Activated T-cell treated with anti-CD3 and anti-CD28 coated beads, Interleukin-2, amount 50 U/mL, for 24 hours (primary cell): ENCODE measurements at places on chromosomes 3 and 15.

DNA sequence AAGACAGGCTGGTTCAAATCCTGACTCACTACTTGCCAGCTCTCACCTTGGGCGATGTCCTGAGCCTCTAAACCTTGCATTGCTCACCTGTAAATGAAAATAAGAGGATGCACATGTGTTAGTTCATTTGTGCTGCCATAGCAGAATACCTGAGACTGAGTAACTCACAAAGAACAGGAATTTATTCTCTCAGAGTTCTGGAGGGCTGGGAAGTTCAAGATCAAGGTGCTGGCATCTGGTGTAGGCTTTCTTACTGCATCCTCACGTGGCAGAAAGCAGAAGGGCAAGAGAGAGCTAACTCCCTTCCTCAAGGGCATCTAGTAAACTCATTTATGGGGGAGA is 222.7 kb downstream of the MTHFS start:
- no peak for DNase-seq

DNA sequence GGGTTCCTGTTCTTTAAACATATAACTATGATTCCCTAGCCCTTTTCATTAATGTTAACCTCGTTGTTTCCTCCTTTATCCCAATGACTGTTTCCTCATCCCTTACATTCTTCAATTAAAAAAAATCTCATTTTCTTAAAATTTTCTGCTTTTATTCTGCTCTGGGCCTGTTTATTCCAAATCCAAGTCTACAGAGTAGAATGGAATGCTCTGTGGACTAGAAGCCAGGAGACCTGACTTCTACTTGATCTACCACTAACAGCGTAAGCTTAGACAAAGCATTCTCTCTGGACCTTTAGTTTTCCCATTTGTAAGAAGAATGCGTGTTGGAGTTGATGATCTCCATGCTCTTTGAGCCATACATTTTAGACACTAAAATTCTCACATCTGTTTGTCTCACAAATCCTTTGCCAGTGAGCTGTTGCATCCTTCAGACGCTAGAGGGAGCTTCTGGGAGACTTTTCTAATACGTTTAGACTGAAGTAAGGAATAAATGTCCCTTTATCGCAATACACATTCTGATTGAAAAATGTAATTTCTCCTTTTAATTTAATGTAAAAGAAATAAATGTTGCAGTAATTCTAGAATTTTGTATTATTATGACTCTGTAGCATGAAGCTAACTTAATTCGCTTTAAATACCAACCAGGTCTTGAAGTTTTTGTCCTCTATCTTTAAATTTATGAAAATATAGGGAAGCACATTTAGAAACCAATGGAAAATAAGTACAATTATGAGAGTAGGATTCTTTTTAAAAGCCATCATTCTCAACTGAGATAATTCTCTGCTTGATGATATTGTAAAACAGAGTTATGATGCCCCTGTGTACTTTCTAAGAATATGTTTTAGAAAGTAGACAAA is 21.7 kb upstream of the GMNC start:
- DNase-seq = no peak

DNA sequence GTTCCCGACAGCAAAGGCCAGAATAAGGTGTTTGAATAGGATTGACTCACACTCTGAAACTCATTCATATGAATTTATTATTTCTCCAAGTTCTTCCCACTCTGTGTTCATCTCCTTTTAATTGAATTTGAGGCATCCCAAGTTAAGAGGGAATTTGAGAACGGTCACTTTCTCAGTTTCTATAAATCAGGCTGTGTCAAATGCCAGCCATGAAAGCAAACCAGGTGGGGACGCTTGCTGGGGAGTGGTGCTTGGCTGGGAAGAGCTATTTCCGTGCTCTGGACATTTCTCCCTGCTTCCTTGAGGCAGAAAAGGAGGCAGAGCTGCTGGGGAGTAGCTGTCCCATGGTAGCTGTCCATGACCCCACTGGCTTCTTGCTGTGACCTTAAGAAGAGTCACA is 116.6 kb downstream of the FBN1 start:
- no peak for DNase-seq

GRCh38 chr3:182420741-182421140 is 372.6 kb upstream of the ATP11B start:
- no peak for DNase-seq

GRCh38 chr15:39599871-39600270 is 19.0 kb downstream of the THBS1 start:
- DNase-seq = no peak

DNA sequence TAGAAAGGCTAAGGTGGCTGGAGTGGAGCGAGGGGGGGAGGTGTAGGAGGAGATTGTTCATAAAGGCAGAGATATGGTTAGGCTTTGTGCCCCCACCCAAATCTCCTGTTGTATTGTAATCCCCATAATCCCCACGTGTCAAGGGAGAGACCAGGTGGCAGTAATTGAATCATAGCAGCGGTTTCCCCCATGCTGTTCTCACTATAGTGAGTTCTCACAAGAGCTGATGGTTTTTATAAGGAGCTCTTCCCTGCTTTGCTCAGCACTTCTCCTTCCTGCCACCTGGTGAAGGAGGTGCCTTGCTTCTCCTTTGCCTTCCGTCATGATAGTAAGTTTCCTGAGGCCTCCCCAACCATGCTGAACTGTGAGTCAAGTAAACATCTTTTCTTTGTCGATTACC is 64.7 kb upstream of the CFAP161 start:
- no peak for DNase-seq

DNA sequence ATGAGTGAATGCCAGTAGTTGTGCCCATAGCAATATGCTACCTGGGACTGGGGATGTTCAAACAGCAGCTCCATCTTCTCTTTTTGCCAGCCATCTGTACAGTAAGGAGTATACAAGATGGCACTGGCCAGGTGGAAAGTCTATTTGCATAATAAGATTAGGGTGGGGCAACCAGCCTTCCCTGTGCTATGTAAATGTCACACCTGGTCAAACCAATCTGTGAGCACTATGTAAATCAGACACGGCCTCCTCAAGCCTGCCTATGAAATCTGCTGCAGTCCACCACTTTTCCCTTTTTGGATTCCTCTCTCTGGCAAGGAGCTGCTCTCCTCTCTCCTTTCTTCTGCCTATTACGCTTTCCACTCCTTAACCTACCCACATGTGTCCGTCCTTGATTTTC is 53.0 kb downstream of the C3orf80 start:
- DNase-seq = no peak

GRCh38 chr3:30847592-30847991 is 46.9 kb downstream of the GADL1 start:
- no peak for DNase-seq

GRCh38 chr3:149487598-149488197 is 13.2 kb downstream of the TM4SF4 start:
- peak; percentile 47 for DNase-seq

- no peak for DNase-seq
These were observed at the start of gene APOD for GRCh38 chr3:195583831-195584542. Gene APOD, minus strand, starts transcription at chr3:195583940. Its CDS starts 4,479 bp downstream, at chr3:195579461.

DNA sequence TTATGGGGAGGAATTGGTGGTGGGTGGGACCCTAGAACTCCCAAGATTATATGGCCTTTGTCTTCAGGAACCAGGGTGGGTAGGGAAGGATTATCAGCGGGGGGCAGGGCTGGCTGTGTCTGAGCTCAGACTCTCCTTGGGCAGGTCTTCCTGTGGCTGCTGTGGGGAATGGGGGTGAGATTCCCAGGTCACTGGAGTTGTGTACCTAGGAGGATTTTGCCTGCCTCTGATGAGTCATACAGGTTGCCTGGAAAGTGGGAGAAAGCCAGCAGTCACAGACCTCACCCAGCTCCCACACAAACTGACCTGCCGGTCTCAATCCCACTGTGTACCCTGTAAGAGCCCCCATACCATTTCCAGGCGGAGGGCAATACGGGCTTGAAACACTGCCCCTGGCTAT is 209.9 kb upstream of the CNTN3 start:
- DNase-seq = no peak

DNA sequence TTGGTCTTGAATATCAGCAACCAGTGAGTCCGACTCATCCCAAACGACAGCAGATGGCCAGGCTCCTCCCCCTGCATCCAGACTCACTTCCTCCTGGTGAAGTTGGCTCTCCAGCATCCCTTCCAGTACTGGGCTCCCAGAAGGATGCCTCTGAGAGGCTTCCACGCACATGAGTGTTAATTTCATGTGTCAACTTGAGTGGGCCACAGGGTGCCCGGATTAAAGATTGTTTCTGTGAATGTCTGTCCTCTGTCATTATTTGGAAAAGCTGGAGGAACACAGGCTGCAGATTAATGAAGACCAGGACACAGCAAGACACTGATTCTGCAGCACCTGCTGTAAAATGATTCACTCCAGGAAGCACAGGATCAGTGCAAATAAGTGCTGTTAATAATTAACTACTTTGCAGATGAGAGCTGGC is 99.8 kb downstream of the ATP10A start:
- DNase-seq = no peak

- no peak for DNase-seq
These were observed 1.5 kb downstream of the LRRK1 start for GRCh38 chr15:100920516-100921135.

GRCh38 chr3:45109771-45110508 is 36.2 kb downstream of the CDCP1 start:
- no peak for DNase-seq

GRCh38 chr3:69768438-69768837 is 29.2 kb downstream of the MITF start:
- no peak for DNase-seq

GRCh38 chr3:43497422-43497821 is 124.4 kb downstream of the ANO10 start:
- DNase-seq = no peak

GRCh38 chr3:112688819-112689218 is 47.9 kb upstream of the CCDC80 start:
- DNase-seq = no peak

DNA sequence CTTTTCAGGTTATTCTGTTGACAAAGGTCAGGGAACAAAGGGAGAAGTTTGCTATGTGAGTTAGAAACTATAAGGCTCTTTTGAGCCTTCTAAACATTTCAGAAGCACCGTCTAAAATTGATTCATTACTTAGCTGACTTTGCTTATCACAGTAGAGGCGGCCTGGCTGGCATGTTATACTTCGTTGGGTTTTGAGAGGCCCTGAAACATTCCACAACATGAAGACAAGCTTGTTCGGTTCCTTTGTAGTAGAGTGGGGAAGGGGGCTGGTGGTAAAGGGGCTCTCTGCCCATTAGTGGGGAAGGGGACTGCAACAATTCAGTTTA is 23.6 kb downstream of the ZBTB38 start:
- DNase-seq = no peak

DNA sequence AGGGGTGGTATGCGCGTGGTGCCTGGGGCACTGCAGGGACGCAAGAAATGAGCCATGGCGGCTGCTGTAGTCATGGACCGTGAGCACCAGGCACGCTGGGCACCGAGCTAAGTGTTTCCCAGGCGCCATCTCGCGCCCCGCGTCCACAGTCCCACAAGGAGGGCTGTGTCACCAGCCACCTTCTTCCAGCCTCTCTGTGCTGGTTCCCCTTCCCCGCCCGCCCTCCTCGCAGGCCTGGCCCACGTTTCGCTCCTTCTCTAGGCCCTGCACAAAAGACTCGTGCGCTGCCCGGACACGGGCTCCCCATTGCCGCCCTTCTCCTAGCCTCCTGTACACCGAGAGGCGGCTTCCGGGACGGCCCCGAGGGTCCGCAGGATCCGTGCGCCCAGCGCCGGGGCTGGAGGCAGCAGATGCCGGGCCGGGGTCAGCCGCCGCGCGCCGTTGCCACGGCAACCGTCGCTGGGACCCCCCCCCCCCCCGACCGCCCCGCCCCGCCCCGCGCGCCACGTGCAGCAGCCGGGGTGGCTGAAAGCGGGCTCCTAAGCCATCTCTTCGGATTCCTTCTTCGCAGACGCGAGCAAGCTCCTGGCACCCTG is 113.4 kb downstream of the SRGAP3 start:
- peak; percentile 44 for DNase-seq

GRCh38 chr3:125351814-125352456 is 23.2 kb downstream of the ZNF148 start:
- DNase-seq = no peak

- DNase-seq = no peak
These were observed 49.4 kb downstream of the NFKBIZ start for GRCh38 chr3:101898752-101899169.

DNA sequence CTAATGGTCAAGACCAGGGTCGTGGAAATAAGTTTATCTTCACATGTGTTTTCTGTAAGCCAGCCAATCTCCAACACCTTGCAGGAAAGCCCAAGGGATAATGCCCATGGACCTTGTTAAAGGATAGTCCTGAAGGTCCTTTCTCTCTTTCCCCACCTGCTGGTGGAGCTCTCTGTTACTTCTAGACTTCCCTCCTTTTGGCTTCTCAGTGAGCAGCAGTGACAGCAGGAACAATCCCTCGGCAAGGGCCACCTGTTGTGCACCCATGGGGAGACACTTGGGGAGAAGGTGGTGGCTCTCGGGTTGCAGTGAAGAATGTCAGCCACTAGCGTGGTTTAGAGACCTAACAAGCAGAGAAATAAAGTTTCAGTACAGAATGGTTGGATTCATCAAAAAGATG is 84.0 kb upstream of the OSBPL11 start:
- DNase-seq = no peak

DNA sequence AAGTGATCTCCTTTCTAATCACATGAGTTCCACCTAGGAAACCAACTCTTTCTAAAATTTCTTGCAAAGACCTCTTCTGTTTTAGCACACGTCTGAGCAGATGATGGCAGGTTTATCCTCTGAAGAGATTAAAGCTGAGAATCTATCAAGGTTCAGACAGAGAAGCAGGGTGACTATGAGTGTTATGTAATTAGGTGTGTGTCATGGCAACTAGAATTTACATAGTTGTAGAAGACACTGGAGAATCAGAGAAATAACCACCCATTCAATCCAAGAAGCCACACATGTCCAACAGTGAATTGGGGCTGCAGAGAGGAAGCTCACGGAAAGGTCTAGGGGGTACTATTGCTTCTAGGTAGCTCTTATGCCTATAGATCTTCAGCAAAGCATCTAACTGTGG is 600.5 kb downstream of the PYDC2 start:
- DNase-seq = no peak

GRCh38 chr3:13425689-13426088 is 5.6 kb upstream of the NUP210 start:
- DNase-seq = no peak

GRCh38 chr15:101451266-101451799 is 38.2 kb downstream of the PCSK6 start:
- DNase-seq = no peak

- no peak for DNase-seq
These were observed 21.9 kb upstream of the ZBTB38 start for GRCh38 chr3:141346418-141346817.

- no peak for DNase-seq
These were observed 9.1 kb upstream of the RASGRF1 start for GRCh38 chr15:79099692-79100091.

GRCh38 chr15:39140060-39140604 is 440.7 kb upstream of the THBS1 start:
- DNase-seq = no peak
